ENCODE measurements at places on chromosomes 11 and 22.

DNA sequence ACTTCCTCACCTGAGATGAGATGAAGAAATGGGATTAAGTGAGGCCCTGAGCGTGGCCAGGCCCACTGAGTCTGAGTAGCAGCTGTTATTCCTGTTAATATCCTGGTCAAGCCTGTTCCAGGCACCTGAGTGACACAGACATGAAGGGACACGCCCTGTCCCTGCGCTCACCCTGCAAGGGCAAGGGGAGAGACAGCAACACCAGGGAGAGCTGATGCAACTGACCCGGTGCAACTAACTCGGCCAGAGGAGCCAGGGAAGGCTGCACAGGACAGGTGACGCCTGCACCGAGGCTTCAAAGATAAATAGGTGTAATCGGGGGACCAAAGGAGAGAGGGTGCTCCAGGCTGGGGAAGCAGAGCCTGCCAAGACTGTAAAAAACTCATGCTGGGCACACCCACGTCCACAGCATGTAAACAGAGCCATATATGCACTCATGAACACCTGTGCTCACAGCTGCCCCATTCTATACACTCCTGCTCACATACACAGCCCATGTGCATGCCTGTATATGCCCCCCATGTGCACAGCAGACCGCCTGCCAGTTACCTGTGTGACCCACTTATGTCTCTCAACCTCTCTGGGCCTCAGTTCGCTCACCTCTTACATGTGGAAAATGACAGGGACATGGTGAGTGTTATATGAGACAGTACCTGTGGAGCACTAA lies 22.8 kb upstream of the GCAT start:
- no peak for DNase-seq

DNA sequence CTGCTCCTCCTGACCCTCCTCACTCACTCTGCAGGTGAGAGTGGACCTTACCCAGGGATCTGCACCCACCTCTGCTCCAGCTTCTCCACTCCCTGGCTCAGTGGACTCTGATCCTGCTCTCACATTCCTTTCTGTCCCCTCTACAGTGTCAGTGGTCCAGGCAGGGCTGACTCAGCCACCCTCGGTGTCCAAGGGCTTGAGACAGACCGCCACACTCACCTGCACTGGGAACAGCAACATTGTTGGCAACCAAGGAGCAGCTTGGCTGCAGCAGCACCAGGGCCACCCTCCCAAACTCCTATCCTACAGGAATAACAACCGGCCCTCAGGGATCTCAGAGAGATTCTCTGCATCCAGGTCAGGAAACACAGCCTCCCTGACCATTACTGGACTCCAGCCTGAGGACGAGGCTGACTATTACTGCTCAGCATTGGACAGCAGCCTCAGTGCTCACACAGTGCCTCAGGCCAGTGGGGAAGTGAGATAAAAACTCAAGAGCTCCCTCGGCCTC lies 29.7 kb upstream of the VPREB1 start:
- no peak for DNase-seq

GRCh38 chr11:108592591-108593213 lies 866 bp downstream of the EXPH5 start:
- peak; percentile 15 for DNase-seq

DNA sequence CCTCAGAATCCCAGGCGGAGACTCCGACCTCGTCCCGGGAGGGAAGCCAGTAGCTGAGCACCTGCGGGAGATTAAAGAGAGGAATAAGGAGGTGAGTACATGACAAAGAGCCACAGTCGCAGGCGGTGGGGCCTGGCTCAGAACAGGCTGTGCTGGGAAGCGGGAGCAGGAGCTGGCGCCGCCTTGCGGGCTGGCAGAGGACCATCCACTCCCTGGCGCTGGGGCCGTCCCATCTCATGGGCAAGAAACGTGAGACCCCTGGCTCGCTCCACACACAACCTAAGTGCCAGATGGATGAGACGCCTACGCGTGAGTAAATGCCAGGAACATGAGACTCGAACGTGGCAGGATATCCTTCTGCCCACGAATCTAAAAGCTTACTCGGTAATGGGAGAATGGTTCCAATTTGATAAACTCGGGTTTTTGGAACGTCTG lies 6.3 kb downstream of the CEND1 start:
- DNase-seq, result peak; percentile 36

- DNase-seq, result no peak
Measured at GRCh38 chr22:29124777-29125442, 52.1 kb downstream of the KREMEN1 start.

GRCh38 chr11:32065865-32066629 lies 24.8 kb upstream of the RCN1 start:
- DNase-seq, result no peak

DNA sequence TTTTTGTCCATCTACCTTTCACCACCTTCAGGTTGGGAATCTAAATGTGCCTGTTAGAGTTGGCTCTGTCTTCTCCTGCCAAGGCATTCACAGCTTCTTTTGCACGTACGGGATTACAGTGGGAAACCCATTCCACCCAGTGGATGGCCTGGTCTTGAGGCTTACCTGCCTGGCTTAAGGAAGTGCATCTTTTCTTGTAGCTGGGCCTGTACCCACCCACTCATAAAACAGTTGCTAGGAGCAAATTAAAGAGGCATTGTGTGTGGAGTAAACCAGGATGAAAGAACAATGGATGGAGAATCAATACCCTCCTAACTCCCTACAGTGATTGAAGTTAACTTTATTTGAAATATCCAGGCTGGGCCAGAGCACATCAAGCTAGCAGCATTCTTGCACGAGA lies 71.6 kb downstream of the TEAD1 start:
- no peak for DNase-seq
